Activated B cell treated with CpG ODN at 0.5 μM for 24 hours (primary cell): ENCODE measurements at places on chromosomes 1 and 21. TPM values are rescaled to one million over a fixed set of nuclear protein-coding genes. Genes with fewer than 3 reads are reported as not detected.

The ADAMTSL4 gene
- 0.11 TPM in 1 of 2 replicates, not detected in the other for total RNA-seq

The SLFNL1 gene
- 0.39 and 0.47 TPM in 2 replicates for total RNA-seq

The RUNX3 gene
- total RNA-seq: 141 and 153 TPM in 2 replicates

The RNU1-2 gene
- total RNA-seq: 3,526 and 4,195 TPM in 2 replicates

The WDR47 gene
- 10.3 and 10.9 TPM in 2 replicates for total RNA-seq

The OPN3 gene
- total RNA-seq: 31.5 and 32.1 TPM in 2 replicates

The ADAM30 gene
- total RNA-seq: not detected in 2 replicates

The NEK2 gene
- 0.35 and 0.59 TPM in 2 replicates for total RNA-seq

The SELENBP1 gene
- not detected in 2 replicates for total RNA-seq

The LCE1A gene
- not detected in 2 replicates for total RNA-seq

The ITGB2 gene
- total RNA-seq: 124 and 131 TPM in 2 replicates

The OR2T35 gene
- 0.29 and 1.6 TPM in 2 replicates for total RNA-seq

The TMEM82 gene
- total RNA-seq: not detected in 2 replicates

The GFI1 gene
- total RNA-seq: 1.2 and 1.7 TPM in 2 replicates

The CYYR1 gene
- not detected in 2 replicates for total RNA-seq

The FMO5 gene
- 1.5 and 1.8 TPM in 2 replicates for total RNA-seq

The CRYAA gene
- total RNA-seq: not detected in 2 replicates

The CD84 gene
- total RNA-seq: 57.5 and 65.5 TPM in 2 replicates

The ATAD3C gene
- total RNA-seq: 0.58 and 0.86 TPM in 2 replicates

The LCE3D gene
- total RNA-seq: not detected in 2 replicates

The CELSR2 gene
- 0.81 and 1.1 TPM in 2 replicates for total RNA-seq

The OR10Z1 gene
- not detected in 2 replicates for total RNA-seq

The MEGF6 gene
- 8.5 and 10.9 TPM in 2 replicates for total RNA-seq

The ITLN1 gene
- total RNA-seq: not detected in 2 replicates

The MIXL1 gene
- total RNA-seq: 0.75 and 0.93 TPM in 2 replicates

The AXDND1 gene
- 0.61 and 0.75 TPM in 2 replicates for total RNA-seq

The KRTAP20-2 gene
- not detected in 2 replicates for total RNA-seq

The KRTAP26-1 gene
- not detected in 2 replicates for total RNA-seq

The SPRR2G gene
- not detected in 2 replicates for total RNA-seq

The EGLN1 gene
- 10.7 and 15.6 TPM in 2 replicates for total RNA-seq
